ENCODE measurements at places on chromosomes 3 and 15. TPM values are rescaled to one million over a fixed set of nuclear protein-coding genes. Genes with fewer than 3 reads are reported as not detected.

CA12 gene
- 4.9 TPM for total RNA-seq

BMF gene
- total RNA-seq: 30.9 TPM

CDCP1 gene
- total RNA-seq: 23.3 TPM

CLEC3B gene
- total RNA-seq: not detected

LYZL4 gene
- total RNA-seq: not detected

EOMES gene
- total RNA-seq: 0.47 TPM

- H3K4me1 ChIP-seq: peaks cover 12% of the 10 kb centered on the region
- no peak overlapping the region for H3K4me3 ChIP-seq
- H3K27ac ChIP-seq: no peak overlapping the region
Observed at GRCh38 chr3:61805510-61806080, 244.2 kb downstream of the PTPRG start.

DNA sequence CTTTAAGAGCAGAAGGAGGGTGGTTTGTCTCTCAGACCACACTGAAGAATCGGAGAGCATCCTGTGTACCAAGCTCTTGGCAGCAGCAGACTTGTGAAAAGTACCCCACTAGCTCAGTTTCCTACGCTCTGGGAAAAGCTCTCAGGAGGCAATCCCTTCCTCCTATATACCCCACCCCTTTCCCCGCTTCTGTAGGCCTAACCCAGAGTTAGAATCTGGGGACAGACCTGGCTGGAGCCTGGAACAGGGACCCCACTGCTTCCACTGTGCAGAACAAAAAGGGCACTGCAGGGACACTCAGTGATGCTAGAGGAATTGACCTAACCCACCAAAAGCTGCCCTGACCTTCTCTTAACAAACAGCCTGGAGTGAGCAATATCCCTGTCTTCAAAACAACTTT, 70.0 kb upstream of the CCDC39 start:
- no peak overlapping the region for H3K4me3 ChIP-seq
- peaks cover 10% of the 10 kb centered on the region for H3K4me1 ChIP-seq
- no peaks in the 10 kb centered on the region for H3K27me3 ChIP-seq

DNA sequence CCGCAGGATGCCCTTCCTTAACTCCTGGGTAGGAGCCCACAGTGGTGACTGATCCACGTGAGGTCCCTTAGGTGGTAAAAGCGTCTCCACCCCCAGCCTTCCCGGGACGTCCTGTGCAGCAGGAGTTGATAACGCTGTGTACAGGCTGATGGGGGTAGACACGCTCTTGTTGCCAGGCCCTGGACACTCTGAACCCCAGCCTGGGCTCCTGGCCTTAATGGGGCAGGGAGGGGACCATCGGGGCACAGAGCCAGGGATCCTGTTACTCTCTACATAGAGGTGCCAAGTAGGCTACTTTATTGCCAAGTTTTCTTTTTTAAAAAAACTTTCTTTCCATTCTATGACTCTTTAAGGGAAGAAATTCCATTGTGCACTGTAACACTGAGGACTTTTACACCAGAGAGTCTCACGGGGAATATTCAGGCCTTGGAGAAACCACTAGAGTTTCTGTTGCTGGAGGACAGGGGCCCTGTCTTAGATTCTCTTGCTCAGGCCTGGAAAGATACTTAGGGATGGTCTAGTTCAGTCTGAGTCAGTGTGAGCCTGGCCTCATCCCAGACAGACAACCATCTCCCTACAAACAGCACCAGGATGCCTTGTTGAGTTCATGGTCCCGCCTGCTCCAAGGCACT, 104.3 kb upstream of the RNU6-1 start:
- no peaks in the 10 kb centered on the region for H3K27me3 ChIP-seq
- H3K27ac ChIP-seq: no peak overlapping the region
- H3K36me3 ChIP-seq: no peaks in the 10 kb centered on the region
- DNase-seq: no peak
- H3K4me3 ChIP-seq: no peak overlapping the region

- no peak for DNase-seq
- H3K27me3 ChIP-seq: no peaks in the 10 kb centered on the region
- H3K4me1 ChIP-seq: 0 out of 2 replicates have a peak, but pooled peaks cover 3% of the 10 kb centered on the region
- no peak overlapping the region for H3K27ac ChIP-seq
- H3K36me3 ChIP-seq: no peaks in the 10 kb centered on the region
Observed at GRCh38 chr3:152944671-152945070, 109.7 kb downstream of the P2RY1 start.

DNA sequence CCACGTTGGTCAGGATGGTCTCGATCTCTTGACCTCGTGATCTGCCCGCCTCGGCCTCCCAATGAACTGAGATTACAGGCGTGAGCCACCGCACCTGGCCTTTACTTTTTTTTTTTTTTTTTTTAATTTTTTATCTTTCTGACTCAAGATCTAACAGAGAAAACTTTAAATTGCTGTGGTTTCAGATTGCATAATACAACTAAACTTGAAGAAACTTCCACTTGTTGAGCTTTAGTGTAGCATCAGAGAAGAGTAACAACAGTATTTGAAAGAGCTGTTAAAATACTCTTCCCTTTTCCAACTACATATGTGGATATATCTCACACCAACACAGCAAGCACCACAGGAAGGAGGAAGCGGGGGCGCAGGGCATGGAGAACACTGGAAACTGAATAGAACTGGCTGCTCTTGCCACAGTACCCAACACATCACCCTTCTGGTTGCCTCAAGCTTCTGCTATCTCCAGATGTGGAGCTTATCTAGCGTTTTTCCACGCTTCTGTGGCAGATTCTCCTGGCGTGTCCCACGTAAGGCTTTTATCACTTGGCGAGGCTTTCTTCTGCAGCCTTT, 45.4 kb downstream of the MAP6D1 start:
- H3K4me1 ChIP-seq: no peaks in the 10 kb centered on the region
- H3K27me3 ChIP-seq: no peaks in the 10 kb centered on the region
- DNase-seq: no peak
- H3K27ac ChIP-seq: no peak overlapping the region

DNA sequence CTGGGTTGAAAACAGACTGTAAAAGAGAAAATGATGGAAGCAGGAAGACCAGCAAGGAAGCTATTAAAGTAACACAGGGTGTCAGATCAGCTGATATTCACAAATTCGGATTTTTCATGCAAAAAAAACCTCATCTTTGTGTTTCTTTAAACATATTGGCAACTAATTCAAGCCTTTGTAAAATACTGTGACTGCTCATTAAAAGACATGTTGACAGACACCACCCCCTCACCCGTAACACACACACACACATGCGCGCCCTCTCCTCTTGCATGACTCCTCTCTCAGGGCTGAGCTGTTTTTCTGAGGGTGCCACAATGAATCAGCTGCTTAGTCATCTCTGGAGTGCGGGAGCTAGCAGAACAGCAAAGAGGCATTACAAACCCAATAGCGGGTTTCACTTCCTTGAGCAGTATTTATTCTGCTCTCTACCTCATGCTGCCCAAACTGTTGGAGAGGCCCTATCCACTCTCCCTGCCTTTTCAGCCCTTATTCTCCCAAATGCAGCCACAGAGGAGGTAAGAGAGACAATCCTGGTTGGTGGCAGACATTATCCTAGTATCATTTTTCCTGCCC, 35.8 kb upstream of the CCDC80 start:
- peaks cover 9% of the 10 kb centered on the region for H3K4me1 ChIP-seq
- no peaks in the 10 kb centered on the region for H3K36me3 ChIP-seq
- no peak overlapping the region for H3K4me3 ChIP-seq
- no peaks in the 10 kb centered on the region for H3K27me3 ChIP-seq
- H3K27ac ChIP-seq: no peak overlapping the region

DNA sequence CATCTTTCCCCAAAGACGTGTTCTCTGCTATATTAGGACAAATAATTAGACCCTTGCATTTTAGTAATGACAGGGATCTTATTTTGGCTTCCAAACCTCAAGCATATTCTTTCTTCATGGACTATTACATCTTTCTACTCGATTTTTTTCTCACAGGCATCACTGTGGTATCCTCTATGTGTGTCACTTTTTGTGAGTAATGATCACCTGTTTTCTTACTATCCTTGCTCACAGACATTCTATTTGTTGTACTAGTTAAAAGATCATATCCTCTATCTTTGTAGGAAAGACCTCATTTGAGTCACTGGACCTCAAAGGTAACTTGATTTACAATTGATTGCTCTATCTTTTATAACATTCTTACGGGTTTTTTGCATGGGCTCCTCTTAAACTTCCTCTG, 6.8 kb downstream of the C3orf80 start:
- H3K4me3 ChIP-seq: no peak overlapping the region
- H3K36me3 ChIP-seq: no peaks in the 10 kb centered on the region
- DNase-seq: no peak
- no peak overlapping the region for H3K27ac ChIP-seq
- H3K4me1 ChIP-seq: no peaks in the 10 kb centered on the region

- peaks cover 6% of the 10 kb centered on the region for H3K4me1 ChIP-seq
- peak overlapping the region; percentile 71 for H3K27ac ChIP-seq
- DNase-seq: peak; percentile 73
- H3K27me3 ChIP-seq: no peaks in the 10 kb centered on the region
- H3K4me3 ChIP-seq: no peak overlapping the region
- no peaks in the 10 kb centered on the region for H3K36me3 ChIP-seq
Observed at GRCh38 chr3:134464064-134464688, 21.6 kb downstream of the ANAPC13 start.

DNA sequence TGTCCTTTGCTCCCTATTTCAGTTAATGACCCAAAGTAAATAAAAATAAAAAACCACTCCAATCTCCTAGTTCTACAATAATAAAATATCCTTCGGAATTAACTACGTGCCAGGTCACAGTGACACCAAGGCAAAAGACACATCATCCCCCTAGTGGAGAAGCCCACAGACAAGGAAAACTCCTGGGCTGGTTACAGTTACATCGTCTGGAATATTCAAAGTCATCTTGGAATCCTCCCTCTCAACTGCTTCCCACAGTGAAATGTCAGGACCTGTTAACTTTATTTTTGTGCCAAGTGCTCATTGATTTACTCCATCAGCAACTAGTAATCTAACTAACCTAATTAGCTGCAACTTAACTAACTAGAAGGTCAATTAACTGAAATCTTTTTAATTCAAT, 349.3 kb downstream of the MAGI1 start:
- no peaks in the 10 kb centered on the region for H3K36me3 ChIP-seq
- no peak for DNase-seq
- H3K4me3 ChIP-seq: no peak overlapping the region
- no peaks in the 10 kb centered on the region for H3K4me1 ChIP-seq
- H3K27ac ChIP-seq: no peak overlapping the region

- H3K4me3 ChIP-seq: no peak overlapping the region
- H3K27ac ChIP-seq: no peak overlapping the region
- no peaks in the 10 kb centered on the region for H3K27me3 ChIP-seq
Observed at GRCh38 chr3:28504976-28505375, 156.4 kb upstream of the AZI2 start.

Measured in H1 (cell line).